ENCODE measurements at places on chromosomes 16 and 17.

GRCh38 chr16:68397710-68398201, 50.6 kb downstream of the SMPD3 start:
- no peak for DNase-seq

DNA sequence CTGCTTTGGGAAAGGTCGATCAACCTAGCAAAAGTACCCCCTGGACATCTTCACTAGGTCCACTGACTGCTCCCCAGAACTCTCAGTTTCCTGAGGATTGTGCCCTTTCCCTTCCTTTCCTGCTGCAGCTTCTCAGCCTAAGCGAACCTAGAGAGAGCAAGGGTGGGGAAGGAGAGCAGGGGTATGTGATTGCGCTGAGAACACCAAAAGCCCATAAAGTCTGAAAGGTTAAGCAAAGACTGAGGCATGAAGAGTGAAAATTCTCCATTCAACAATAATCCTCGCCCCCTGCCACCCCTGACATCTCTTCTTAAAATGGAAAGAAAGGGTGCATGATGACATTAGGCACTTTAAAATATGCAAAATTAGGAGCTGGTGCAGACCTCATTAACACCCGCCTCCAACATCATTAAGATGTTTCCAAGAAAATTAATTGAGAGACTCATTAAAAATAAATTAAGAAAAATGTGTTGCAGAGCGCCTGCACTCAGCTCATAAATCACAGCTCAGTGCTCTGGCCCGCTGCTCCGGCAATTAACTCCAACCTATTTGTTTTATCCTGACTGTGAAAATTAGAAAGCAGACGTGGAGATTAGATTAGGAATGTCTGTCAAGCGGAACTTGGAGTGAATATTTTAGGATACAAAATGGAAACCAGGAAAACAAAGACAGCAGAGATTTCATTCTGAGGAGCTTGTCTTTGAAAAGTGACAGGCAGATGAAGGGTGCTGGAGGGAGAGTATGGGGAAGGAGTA, 49.1 kb upstream of the PMFBP1 start:
- no peak for DNase-seq

DNA sequence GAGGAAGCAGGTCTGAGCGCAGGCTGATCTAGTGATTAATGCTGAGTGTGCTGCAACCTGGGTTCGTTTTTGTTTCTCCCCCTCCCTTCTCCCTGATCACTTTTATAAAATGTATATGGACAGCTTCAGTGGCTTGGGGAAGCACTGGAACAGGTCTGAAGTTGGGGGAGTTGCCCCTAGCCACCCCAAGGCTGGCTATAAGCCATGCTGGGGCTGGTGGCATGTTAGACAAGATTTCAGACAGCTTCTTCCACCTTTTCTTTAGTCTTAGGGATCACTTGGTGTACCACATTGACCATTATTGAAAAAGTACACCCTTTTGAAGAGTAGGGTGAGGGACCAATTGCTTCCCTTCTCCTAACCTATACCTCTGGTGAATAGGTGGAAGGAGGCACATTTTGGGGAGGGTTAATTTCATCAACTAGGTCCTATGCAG, 3.8 kb upstream of the VAC14 start:
- DNase-seq: no peak

GRCh38 chr16:2175454-2175853, 19.9 kb downstream of the TRAF7 start:
- DNase-seq: no peak

- no peak for DNase-seq
These were observed 42.0 kb downstream of the TBX21 start for GRCh38 chr17:47774987-47775580.

DNA sequence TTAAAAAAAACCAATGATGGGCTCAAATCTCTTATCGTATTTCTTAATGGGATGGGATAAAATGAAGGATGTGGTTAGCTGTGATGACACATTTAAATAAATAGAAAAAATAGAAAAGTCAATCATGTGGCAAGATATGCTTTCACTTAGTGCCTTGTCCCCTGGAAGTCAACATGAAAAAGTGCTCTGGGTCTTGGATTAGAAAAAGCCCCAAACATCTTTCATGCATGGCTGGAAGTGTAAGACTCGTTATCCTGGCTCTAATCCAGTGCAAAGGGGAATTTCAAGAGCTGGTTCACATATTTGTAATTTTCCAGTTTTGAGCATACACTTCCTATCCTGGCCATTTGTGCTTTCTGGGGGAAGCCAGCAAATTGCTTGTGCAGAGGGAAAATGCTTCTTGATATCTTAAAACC, 160.9 kb downstream of the MAP2K6 start:
- peak; percentile 96 for DNase-seq

DNA sequence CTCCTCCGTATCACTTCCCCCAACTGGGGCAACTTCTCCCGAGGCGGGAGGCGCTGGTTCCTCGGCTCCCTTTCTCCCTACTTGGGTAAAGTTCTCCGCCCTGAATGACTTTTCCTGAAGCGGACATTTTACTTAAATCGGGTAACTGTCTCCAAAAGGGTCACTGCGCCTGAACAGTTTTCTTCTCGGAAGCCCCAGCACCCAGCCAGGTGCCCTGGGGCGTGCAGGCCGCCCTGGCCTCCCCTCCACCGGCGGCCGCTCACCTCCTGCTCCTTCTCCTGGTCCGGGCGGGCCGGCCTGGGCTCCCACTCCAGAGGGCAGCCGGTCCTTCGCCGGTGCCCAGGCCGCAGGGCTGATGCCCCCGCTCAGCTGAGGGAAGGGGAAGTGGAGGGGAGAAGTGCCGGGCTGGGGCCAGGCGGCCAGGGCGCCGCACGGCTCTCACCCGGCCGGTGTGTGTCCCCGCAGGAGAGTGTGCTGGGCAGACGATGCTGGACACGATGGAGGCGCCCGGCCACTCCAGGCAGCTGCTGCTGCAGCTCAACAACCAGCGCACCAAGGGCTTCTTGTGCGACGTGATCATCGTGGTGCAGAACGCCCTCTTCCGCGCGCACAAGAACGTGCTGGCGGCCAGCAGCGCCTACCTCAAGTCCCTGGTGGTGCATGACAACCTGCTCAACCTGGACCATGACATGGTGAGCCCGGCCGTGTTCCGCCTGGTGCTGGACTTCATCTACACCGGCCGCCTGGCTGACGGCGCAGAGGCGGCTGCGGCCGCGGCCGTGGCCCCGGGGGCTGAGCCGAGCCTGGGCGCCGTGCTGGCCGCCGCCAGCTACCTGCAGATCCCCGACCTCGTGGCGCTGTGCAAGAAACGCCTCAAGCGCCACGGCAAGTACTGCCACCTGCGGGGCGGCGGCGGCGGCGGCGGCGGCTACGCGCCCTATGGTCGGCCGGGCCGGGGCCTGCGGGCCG, 1.6 kb downstream of the HIC1 start:
- no peak for DNase-seq

DNA sequence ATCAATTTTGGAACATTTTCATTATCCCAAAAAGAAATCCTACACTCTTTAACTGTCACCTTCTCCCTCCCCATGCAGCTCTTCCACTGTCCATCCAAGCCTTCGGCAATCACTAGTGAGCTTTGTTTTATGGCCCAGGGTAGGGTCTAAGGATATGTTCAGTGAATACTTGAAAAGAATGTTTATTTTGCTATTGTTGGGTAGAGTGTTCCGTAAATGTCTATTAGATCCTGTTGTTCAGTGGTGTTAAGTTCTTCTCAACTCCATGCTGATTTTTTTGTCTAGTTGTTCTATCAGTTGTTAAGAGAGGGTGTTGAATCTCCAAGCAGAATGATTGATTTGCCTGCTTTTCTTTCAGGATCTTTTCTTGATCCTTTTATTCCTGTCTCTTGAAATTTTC, 29.9 kb downstream of the SPECC1 start:
- DNase-seq: no peak

- DNase-seq: no peak
These were observed 389.4 kb downstream of the NPIPA8 start for GRCh38 chr16:17947165-17947564.

GRCh38 chr16:48284772-48285409, 37.6 kb upstream of the ABCC11 start:
- no peak for DNase-seq

- no peak for DNase-seq
These were observed 113.2 kb upstream of the IRX5 start for GRCh38 chr16:54817432-54817831.

DNA sequence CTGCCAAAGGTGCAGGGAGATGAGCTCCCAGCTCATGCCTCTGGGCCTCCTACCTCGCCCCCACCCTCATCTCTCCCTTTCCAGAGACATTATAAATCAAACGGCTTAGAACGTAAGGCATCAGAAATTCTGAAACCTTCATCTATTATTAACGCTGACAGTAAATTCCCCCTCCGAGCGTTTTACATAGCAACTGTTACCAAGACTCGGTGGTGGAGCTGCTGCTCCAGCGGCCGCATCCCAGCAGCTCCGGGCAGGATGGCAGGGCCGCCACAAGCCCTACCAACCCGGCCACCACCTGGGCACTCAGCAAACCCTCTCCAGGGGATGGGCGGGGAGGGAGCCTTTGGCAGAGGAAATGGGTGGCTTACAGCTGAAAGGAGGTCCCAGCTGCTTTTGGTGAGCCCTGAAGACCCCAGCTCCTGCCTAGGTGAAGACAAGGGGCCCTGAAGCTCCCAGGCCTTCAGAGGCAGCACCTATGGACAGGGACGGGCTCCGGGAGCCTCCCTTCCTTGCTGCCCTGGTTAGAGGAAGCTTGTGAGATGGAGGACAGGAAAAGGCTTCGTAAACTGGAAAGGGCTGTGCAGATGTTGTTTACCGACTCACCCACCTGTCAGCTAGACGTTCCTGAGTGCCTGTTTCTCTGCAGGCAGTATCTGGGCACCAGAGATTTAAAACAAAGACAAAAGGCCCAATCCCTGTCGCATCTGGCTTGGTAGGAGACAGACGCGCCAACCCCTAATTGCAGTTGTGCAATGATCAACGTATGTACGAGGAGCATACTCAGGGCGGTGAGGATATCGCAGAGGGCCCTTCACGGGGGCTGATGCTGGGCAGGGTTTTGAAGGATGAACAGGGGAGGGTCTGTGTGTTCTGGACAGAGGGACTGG, 76.9 kb downstream of the RAI1 start:
- no peak for DNase-seq

GRCh38 chr17:35605678-35606077, 18.6 kb downstream of the AP2B1 start:
- no peak for DNase-seq

- DNase-seq: no peak
These were observed 1.0 kb upstream of the SLC12A4 start for GRCh38 chr16:67969254-67970039.
